ENCODE measurements at places on chromosomes 5 and 9. TPM values are rescaled to one million over a fixed set of nuclear protein-coding genes. Genes with fewer than 3 reads are reported as not detected.

DNA sequence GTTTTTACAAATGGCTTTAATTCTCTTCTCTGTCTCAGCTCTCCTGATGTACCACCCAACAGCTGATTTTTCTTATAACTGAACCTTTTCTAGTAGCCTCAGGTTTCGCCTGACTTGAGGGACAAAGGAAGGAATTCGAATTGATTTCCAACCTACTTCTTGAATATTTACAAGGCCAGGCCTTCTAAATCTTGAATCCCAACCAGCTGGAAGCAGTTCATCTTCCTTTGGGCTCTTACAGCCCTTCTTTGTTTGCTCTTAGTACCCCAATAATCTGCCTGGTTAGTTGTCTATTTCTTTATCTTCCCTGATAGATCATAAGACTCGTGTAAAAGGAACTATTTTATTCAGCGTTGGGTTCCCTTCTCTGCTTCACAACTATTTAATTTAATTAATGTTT, 95.9 kb downstream of the NLN start:
- DNase-seq, result no peak

- DNase-seq, result no peak
Measured at GRCh38 chr5:916441-917293, 24.0 kb downstream of the TRIP13 start.

- DNase-seq, result no peak
Measured at GRCh38 chr5:5364932-5365331, 57.5 kb upstream of the ICE1 start.

- DNase-seq, result no peak
Measured at GRCh38 chr5:6090838-6091237, 287.5 kb downstream of the MED10 start.

- no peak for DNase-seq
Measured at GRCh38 chr9:3478549-3478953, 47.2 kb downstream of the RFX3 start.

DNA sequence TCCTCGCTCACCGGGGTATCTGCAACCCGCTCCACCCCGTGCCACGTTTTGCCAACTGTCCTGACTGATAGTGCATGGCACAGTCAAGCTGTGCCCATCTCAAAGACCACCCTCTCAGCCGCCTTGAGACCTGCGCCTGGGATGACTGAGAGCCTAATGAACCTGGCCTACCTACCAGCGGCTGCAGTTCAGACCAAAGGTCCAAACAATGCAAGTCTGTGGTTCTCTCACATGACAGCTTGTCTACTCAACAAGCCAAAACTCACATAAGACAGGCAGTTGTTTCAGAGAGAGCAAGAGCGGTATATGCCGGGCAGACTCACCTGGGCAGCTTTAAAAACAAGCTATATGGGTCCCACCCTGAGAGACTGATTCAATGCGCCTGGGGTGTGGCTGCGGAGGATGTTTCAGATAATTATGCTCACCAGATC, 70.5 kb downstream of the EPB41L4B start:
- DNase-seq, result no peak

DNA sequence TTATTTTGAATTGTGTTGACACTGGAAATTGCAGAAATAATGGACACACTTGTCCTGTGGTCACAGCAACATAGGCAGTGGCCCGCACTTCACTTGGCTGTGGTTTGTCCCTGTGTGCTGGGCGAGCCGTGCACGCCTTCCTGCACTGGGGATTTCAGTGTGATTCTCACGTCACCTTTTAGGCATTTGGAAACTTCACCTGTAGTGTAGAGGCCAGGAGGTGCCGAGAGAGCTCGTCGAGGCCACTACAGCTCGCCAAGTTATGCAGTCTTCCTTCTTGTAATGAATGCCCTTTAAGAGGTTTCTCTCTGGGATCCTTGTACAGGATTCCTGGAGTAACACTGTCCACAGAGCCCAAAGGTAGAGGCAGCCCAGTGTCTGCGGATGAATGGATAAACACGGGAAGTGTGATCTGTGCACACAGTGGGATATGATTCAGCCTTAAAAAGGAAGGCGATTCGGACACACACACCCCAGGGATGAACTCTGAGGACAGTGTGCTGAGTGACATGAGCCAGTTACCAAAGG, 14.7 kb downstream of the TRAF2 start:
- DNase-seq, result no peak

DNA sequence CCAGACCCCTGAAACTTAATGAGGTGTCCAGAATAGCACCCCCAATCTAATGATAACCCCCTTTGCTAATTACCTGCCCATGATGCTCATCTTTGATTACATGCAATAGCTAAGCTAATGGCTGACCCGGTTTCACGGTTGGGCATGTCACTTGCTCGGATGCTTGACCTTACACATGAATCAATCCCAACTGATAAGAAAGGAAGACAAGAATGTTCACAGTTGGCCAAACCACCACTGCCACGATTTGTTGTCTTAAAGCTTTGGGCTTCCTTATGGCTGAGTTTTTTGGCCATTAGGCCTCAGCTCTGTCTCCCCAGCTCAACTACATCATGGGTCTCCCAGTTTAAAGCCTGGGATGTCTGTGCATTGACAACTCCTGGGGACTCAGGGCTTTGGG, 53.1 kb upstream of the TGFBR1 start:
- no peak for DNase-seq

DNA sequence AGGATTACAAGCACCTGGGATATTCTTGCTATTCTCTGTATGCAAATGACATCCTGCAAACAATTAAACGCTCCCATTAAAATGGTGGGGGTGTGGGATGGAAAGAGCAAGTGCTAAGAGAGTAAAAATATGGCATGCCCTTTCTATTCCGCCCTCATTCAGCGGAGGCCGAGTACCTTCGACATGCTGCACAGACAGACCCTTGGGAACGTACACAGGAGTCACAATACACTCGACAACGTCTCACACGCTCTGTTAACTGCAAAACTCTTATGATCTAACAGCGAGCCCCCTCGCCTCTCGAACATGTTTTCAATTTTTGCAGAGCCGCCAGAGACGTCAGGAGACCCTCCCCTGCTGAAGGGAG, 322.2 kb downstream of the CEMIP2 start:
- no peak for DNase-seq

TARS1 gene
- total RNA-seq, result 179 TPM

DNA sequence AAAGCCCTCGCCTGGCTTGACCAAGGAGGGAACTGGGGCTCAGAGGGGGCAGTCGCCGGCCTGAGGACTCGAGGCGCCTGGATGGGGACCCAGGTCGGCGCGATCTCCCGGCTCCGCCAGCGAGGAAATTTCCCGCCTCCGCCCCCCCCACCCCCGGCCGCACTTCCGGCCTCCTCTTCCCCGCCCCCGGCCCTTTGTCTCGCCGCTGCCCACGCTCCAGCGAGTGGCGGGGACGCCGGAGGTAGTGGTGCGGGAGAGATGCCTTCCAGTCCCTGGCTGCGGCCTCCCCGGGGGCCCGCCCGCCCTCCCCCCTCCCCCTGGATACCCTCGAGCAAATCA, 448 bp upstream of the GPRIN1 start:
- DNase-seq, result no peak

GRCh38 chr9:12716823-12717600, 23.8 kb downstream of the TYRP1 start:
- no peak for DNase-seq

CD14 gene
- total RNA-seq, result not detected

EQTN gene
- total RNA-seq, result not detected

- no peak for DNase-seq
Measured at GRCh38 chr5:21398511-21398910, 1410.5 kb upstream of the CDH18 start.

DNA sequence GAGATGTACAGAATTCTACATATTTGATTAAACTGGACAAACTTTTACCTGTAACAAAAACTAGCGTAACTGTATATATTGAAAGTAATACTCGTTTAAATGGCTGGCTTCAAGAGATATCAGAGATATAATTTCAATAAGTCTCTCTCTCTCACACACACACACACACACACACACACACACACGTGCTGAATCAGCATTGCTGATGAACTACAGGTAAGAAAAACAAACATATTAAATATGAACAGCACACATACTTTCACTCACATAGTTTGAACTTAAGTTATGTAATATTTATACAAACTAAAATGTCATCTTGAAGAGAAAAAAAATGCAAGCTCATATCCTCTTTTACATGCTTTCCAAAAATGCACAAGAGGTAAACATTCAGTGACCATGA, 145.4 kb downstream of the BNC2 start:
- DNase-seq, result no peak

DNA sequence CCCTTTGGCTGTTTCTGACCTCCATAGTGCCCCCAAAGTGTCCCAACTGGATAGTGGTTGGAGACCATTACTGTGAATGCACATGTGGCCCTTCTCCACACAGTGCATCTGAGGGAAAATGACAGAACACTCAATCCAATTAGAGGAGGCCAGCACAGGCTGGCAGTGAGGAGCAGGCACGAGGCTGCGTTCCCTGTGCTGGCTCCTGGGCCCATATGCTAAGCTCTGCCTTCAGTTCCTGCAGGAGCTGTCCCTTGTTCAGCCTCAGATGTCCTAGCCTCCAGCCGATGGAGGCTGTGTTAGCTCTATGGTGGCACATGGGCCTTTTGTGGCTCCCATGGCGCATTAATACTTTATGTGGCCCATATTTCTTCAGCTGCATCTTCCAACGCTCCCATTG, 35.8 kb downstream of the ALG2 start:
- no peak for DNase-seq

- no peak for DNase-seq
Measured at GRCh38 chr5:10621832-10622231, 58.0 kb downstream of the ANKRD33B start.

- no peak for DNase-seq
Measured at GRCh38 chr9:107281922-107282667, 984 bp upstream of the RAD23B start.

ACTBL2 gene
- total RNA-seq, result not detected

- no peak for DNase-seq
Measured at GRCh38 chr5:99936911-99937310, 598.3 kb upstream of the FAM174A start.

DNA sequence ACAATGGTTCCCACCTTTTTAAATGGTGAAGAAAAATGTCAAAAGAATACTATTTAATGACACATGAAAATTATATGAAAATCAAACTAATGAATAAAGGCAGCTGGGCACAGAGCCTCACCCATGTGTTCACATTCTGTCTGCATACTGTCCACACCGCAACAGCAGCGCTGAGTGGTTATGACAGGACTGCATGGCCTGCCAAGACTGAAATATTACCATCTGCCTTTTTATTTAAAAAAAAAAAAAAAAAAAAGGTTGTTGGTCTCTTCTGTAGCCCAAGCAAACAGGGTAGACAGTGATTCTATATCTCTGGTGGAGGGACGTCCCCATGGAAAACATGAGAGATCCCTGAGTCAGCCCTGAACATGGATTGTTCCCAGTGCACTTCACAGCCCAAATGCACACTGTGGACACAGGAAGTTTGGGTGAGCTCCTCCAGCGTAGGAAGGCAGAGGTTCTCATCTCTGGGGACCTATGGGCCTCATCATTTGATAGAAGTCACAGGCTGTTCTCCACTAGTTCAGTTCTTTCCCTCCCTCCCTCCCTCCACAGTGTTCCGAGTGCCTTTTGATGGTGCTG, 44.9 kb upstream of the SHC3 start:
- DNase-seq, result no peak

DNA sequence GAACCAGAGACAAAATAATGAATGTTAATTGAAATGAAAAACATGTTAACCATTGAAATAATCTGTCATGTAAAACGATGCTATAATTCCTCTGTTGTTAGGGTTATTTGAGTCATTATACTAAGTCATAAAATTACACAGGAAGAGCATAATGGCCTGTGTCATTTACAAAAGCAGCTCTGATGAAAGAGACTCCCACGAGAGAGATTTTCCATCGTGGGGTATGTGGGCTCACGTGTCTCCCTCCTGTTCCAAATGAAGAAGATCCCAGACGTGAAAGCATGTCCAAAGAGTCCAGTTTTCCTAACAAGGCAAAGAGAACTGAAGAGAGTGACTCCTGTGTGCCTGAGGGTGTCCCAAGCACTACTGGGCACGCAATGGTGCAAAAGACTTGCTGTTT, 379.8 kb downstream of the SPOCK1 start:
- no peak for DNase-seq

C9 gene
- not detected for total RNA-seq

GRCh38 chr9:94804316-94804715, 77.8 kb downstream of the AOPEP start:
- DNase-seq, result no peak

DNA sequence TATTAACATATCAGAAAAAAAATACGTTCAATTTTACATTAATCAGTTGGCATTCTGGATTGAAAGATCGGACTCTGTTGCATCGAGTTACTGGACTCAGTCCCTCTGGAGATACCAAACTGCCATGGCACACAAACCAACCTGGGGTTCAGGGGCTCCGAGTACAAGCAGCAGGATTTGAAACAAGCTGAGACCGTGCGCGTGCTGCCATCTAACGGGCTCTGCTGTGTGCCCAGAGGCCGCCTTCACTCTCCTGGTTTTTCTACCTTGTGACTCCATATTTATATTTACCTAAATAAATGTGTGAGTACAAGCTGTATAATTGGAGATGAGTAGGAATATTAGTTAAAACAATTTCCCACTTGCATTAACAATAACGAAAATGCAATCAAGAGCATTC, 48.2 kb downstream of the ANXA1 start:
- DNase-seq, result peak; percentile 78

POLK gene
- total RNA-seq, result 11.3 TPM
